ENCODE measurements at places on chromosomes 4 and X.
A peak's percentile ranks its signal among the peaks of the same experiment; 100 is the strongest.

GRCh38 chrX:24283127-24283794, 30.6 kb downstream of the SUPT20HL2 start:
- DNase-seq, result peak; percentile 6

DNA sequence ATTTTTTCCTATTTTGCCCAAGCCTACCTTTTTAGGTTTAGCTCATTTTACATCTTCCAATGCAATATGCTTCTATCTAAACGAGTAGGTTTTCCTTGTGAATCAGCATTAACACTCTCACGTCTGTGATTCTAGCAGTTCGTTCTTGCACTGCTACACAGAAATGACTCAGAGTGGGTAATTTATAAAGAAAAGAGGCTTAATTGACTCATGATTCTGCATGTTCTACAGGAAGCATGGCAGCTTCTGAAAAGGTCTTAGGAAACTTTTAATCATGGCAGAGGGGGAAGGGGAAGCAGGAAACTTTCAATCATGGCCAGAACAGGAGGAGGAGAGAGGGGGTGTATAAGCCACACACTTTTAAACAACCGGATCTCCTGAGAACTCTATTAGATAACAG, 44.9 kb downstream of the SPANXN1 start:
- no peak for DNase-seq

DNA sequence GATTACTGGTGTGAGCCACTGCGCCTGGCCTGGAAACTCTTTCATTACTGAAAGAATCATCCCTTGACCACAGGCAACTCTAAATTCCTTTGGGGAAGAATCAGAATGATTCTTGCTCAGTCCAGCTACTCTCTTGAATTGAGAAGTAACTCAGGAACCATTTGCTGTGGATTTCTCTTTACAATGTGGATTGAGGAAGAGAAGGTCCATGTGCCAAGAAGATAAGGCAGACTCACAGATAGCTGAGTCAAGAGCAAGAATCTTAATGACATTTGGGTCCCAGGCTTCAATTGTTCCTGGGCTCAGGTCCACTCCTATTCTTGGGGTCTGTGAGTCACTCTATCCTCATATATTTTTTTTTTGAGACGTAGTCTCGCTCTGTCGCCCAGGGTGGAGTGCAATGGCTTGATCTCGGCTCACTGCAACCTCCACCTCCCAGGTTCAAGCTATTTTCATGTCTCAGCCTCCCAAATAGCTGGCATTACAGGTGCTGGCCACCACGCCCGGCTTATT, 6.2 kb upstream of the MGARP start:
- DNase-seq, result no peak

DNA sequence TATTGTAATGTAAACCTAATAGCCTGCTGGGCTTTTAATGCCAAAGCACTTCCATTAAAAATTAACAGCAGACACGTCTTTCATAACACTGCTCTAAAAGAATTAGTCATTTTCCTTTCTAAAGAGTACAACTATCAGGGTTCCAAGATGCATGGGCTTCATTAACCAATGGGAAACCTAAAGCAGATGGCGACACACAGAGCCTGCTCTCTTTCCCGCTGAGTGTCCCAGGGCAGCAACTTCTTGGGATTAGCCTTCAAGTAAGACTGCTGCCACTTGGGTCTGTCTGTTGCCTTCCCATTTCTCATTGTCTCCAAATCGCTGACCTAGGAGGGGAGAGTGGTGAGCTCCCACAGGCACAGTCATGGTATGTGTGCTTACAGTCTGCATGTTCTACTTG, 14.0 kb upstream of the PHKA2 start:
- DNase-seq, result peak; percentile 40
